ENCODE measurements at places on chromosomes 1 and 21.

DNA sequence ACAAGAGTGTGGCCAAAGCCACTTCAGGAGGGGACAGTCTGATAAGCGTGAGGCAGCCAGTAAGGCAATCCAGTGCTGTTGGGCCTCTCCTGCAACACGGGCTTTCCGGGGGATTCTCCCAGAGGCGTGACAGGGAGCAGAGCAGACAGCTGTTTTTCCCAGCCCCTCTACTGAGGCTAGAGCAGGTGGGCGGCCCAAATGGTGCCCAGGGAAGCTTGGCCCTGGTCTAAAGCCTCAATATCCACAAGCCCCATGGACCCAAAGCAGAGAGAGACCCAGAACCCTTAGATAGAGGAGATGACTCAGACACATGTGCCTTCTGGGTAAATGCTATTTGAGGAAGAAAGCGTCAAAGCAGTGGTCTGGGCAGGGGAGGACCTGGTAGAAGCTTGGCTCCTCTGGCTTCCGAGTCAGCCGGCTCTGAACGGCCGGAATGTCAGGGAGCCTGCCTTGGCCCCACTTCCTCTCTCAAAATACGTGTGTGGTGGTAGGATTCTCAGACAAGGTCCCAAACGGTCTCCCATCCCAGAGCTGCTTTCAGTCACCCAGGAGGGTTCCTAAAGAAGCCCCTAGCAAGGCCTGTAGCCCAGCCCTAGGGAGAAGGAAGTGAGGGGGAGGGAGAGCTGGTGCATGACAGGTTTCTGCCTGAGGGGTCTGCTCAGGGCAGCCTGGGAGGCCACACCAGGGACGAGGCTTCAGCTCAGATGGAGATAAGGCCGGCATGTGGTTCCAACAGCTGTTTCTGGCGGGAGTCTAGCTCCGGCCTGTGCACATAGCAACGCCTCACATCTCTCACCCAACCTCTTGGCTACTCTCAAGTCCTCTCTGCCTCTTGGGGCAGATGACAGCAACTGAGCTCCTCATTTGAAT lies 28.8 kb downstream of the PIK3C2B start:
- no peak for DNase-seq

DNA sequence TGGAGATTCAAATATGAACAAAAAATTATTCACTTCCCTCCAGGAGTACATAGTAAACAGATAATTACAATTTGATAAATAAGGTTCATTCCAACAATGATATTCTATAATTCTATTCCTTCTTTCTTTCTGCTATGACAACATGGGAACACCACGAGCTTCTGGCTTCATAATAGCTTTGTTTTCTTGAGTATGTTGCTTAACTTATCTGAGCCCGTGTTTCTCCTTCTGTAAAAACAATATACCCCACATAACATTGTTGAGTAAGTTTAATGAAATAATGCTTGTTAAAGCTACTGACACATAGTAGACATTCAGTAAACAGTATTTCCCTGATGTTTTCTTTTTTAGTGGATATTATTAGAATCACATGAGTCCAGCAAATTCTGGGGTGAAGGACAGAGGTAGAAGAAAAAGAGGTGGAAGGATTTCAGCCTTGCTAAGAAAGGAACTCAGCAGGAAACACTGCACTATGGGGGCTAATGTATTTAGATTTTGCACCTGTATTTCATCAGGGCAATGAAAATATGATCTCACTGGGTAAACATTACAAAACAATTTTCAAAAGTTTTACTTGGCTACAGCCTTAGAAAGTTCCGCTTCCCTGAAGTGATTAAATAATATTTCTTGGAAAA lies 430.8 kb upstream of the C1orf87 start:
- no peak for DNase-seq

- DNase-seq: peak; percentile 28
Observed at GRCh38 chr1:209527993-209528717, 55.4 kb upstream of the CAMK1G start.

- no peak for DNase-seq
Observed at GRCh38 chr1:43066578-43066977, 105.5 kb downstream of the EBNA1BP2 start.

- no peak for DNase-seq
Observed at GRCh38 chr1:44848456-44849181, 5.6 kb upstream of the PTCH2 start.

DNA sequence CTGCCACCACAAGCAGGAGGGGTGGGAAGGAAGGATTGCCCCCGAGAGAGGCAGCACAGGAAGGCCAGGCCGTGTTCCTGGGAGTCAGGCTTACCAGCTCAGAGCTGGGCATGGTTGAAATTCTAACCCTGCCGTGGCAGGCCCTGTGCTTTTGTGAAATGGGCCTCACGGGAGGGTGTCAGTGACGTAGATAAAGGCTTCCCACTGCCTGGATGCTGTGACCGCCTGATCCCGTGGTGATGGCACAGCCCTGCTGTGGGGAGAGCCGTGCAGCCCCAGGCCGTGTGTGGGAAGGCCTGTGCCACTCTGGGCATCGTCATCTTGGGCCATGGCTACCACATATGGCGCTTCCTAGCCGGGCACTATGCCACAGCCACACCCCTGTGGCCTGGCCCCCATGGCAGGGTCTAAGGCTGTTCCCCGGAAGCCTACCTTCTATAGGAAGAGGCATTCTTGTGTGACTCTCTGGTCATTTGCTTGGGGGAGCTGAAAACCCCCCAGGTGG lies 161.3 kb downstream of the PCBP3 start:
- DNase-seq: no peak

DNA sequence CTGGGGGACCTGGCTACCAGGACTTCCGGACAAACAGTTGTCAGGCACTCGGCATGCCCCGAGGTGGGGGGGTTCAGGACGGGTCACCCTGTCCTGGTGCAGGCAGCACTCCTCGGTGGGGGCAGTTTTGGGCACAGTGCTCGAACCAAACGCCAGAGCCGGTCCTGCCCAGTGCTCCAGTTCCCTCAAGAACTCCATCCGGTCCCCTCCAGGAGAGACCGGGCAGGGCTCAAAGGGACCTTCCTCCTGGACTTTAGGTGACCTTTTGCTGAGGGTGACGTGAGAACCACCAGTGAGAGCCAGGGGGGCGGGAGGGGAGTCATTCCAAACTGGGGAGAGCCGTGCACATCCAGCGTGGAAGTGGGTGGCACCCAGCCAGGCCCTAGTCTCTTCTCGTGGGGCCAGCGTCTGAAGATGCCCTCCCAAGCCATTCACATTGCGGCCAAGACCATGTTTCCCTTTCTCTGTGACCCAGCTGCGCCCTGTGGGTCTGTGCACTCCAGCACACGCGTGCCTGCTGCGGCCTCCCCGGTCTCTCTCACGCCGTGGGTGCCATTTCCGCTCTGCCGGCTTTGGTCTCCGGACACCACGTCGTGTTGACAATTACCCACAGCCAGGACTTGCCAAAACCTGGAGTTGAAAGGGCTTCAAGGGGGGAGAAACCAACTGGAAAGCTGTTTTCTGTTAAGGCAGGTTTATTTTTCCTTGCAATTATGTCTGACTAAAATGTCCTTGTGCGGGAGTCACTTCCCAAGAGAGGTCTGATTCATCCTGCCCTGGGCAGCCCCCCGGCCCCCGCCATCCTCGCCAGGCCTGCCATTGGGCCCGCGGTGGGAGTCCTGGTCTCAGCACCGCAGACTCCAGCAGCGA lies 178.8 kb upstream of the ARHGEF16 start:
- no peak for DNase-seq

GRCh38 chr21:26739189-26739588 lies 106.0 kb downstream of the ADAMTS1 start:
- DNase-seq: no peak

GRCh38 chr1:27161594-27161993 lies 6.7 kb upstream of the SLC9A1 start:
- no peak for DNase-seq

GRCh38 chr1:63405021-63405420 lies 37.6 kb downstream of the ALG6 start:
- peak; percentile 41 for DNase-seq

DNA sequence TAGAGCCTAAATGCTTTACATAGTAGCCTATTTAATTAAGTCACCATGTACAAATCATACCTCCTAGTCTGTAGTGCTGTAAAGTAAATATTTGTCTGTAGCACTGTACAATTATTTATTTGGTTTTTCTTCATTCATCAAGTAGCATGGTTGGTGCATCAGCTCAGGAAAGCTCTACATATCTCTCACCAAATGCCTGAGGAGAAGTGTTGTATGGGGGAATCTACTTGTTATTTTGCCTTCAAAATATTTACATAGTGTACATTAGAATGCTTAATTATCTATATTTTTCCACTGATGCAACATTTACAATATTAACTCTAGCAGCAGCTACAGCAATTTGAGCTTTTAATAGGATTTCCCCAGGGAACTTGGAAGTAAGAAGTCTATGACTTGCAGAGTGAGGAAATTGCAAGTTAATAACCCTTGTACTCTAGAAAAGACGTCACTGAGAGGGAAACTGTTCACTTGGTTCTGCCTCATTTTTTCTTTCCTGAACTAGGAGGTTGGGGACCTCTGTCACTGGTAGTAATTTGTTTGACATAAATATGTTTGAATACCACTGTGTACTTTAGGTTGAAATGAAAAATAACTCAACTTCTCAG lies 207.4 kb downstream of the PDE4B start:
- peak; percentile 77 for DNase-seq

DNA sequence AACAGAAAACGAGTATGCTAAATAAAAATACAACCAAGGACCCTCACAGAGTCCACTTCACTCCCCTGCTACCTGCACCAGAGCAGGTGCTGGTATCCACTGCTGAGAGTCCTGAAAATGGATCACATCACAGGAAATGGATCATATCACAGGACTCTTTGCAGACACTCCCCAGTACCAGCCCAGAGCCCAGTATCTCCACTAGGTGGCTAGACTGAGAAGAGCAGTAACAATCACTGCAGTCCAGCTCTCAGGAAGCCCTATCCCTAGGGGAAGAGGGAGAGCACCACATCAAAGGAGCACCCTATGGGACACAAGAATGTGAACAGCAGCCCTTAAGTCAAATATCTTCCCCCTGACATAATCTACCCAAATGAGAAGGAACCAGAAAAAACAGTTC lies 28.0 kb downstream of the AGBL4 start:
- DNase-seq: no peak

Data from NCI-H510A treated with DMSO at 0.1 percent for 48 hours (cell line).